K562 (cell line): ENCODE measurements at places on chromosomes 6 and 20.

GRCh38 chr6:75353644-75354043, 69.1 kb upstream of the TMEM30A start:
- no peak overlapping the region for H3K27ac ChIP-seq
- H3K4me3 ChIP-seq = no peak overlapping the region
- peaks cover 4% of the 10 kb centered on the region; the same call in 1 of the 3 replicates for H3K4me1 ChIP-seq
- H3K27me3 ChIP-seq = peaks cover 9% of the 10 kb centered on the region; the same call in 1 of the 2 replicates

- H3K36me3 ChIP-seq = no peaks in the 10 kb centered on the region
- H3K4me3 ChIP-seq = no peak overlapping the region
- H3K4me1 ChIP-seq = no peaks in the 10 kb centered on the region
- no peak for DNase-seq
- no peaks in the 10 kb centered on the region for H3K27me3 ChIP-seq
These were observed 127.0 kb downstream of the MCHR2 start for GRCh38 chr6:99867026-99867425.

DNA sequence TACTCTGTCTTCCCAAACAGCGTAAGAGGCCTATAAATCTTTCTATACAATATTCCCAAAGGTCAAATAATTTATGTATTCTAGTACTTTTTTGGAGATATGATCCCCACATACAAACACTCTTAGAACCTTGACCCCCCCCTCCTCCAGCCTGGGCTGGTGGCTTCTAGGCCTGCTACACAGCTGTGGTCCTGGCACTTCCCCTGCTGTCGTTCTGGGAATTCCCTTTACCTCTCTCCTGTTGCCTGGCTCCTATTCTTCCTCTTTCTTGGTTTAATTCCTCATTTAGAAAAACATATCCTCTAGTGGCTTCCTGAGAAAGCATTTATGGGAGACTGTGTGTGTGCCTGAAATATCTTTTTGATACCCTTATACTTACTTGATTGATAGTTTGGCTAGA, 4.1 kb upstream of the TXLNB start:
- H3K27ac ChIP-seq = no peak overlapping the region
- no peaks in the 10 kb centered on the region for H3K27me3 ChIP-seq
- DNase-seq = no peak
- no peaks in the 10 kb centered on the region for H3K4me1 ChIP-seq
- no peak overlapping the region for H3K4me3 ChIP-seq

DNA sequence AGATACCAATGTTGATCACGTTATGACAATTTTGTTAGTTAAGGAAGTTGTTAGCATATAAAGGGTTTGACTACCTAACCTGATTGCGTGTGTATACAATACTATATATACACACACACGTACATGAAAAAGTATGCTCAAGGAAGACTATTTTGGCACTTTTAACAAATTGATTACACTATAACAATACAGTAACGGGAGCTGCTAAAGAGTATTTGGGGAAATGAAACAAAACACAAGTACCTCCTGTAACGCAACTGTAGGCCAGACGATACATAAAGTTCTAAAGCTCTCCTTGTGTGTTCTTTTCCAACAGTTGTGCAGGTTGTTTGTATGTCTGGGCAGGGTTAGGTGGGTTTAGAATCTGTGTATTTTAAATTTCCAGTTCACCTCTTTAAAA, 98.7 kb downstream of the PLEKHG1 start:
- no peak overlapping the region for H3K4me3 ChIP-seq
- DNase-seq = no peak
- H3K27me3 ChIP-seq = peaks cover 22% of the 10 kb centered on the region
- H3K36me3 ChIP-seq = no peaks in the 10 kb centered on the region

DNA sequence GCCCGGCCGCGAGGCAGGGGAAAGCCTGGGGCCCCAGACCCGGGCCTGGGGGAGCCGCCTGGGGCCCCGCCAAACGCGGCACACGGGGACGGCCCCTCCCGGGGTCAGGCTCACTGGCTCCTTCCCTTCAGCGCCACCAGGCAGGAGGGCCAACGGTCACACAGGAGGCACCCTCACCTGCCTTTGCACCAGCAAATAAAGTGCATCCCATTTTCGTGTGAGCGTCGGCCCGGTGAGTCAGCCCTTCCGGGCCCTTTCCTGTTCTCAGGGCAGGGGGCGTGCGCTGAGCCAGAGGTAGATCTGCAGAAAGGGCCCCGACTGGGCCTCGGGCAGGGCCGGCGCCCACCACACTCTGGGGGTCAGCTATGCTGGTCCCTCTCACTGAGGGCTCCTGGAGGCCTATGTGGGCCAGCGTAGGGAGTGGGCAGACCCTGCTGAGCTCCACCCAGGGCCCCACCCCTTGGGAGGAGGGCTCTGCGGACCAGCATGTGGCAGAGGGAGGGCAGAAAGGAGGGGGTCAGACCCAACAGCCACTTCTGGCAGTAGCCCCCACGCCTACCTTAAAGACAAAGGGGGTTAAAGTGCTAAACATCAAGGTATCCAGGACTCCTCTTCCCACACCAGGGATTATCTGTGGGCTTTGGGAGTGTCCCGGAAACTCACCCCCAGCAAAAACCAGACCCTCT, 931 bp upstream of the UCKL1 start:
- peak overlapping the region; percentile 99 for H3K4me3 ChIP-seq
- H3K27ac ChIP-seq = peak overlapping the region; percentile 90
- peaks cover 16% of the 10 kb centered on the region; the same call in 2 of the 3 replicates for H3K4me1 ChIP-seq
- H3K27me3 ChIP-seq = no peaks in the 10 kb centered on the region

GRCh38 chr6:14226051-14226660, 108.6 kb downstream of the CD83 start:
- no peak overlapping the region for H3K27ac ChIP-seq
- H3K4me1 ChIP-seq = no peaks in the 10 kb centered on the region
- no peak overlapping the region for H3K4me3 ChIP-seq

- peak; percentile 14 for DNase-seq
- H3K4me3 ChIP-seq = no peak overlapping the region
- no peaks in the 10 kb centered on the region for H3K36me3 ChIP-seq
- no peaks in the 10 kb centered on the region for H3K27me3 ChIP-seq
These were observed 180.2 kb downstream of the PACRG start for GRCh38 chr6:162907876-162908481.

- no peaks in the 10 kb centered on the region for H3K4me1 ChIP-seq
- no peak for DNase-seq
- no peaks in the 10 kb centered on the region for H3K27me3 ChIP-seq
- H3K36me3 ChIP-seq = no peaks in the 10 kb centered on the region
These were observed 194.4 kb downstream of the FOXA2 start for GRCh38 chr20:22389836-22390542.

DNA sequence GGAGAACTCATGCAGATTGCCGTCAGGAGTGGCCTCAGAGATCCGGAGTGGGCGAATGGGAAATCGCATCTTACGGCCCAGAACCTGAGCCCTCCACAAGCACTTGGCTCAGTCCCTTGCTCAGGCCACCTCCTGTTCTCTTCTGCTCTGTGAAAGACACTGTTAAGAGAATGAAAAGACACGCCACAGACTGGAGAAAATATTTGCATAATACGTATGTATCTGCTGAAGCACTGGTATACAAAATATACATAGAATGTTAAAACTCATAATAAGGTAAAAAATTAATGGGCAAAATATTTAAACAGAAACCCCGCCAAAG, 838 bp upstream of the POM121L2 start:
- H3K4me1 ChIP-seq = peaks cover 9% of the 10 kb centered on the region; the same call in 1 of the 2 replicates
- DNase-seq = no peak
- H3K36me3 ChIP-seq = no peaks in the 10 kb centered on the region
- no peak overlapping the region for H3K27ac ChIP-seq
- no peak overlapping the region for H3K4me3 ChIP-seq
- no peaks in the 10 kb centered on the region for H3K27me3 ChIP-seq

DNA sequence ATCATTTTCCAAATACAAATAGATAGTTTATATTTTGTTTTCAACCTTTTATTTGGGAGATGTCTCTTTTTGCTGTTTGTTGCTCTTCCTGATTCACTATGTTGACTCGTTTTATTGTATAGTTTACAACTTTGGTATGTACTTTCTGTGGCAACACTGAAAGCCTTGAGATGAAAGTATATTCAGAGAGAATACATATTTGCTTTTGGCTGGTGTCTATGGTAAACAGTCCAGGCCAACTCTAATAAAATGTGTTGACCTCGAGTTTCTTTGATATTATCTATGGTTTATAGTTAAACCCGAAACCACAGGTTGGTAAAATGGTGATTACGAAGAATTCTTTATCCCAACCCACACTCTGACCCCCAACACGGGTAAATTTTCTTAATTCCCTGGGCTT, 919.6 kb upstream of the MAP3K7 start:
- H3K27me3 ChIP-seq = no peaks in the 10 kb centered on the region
- H3K4me3 ChIP-seq = no peak overlapping the region

DNA sequence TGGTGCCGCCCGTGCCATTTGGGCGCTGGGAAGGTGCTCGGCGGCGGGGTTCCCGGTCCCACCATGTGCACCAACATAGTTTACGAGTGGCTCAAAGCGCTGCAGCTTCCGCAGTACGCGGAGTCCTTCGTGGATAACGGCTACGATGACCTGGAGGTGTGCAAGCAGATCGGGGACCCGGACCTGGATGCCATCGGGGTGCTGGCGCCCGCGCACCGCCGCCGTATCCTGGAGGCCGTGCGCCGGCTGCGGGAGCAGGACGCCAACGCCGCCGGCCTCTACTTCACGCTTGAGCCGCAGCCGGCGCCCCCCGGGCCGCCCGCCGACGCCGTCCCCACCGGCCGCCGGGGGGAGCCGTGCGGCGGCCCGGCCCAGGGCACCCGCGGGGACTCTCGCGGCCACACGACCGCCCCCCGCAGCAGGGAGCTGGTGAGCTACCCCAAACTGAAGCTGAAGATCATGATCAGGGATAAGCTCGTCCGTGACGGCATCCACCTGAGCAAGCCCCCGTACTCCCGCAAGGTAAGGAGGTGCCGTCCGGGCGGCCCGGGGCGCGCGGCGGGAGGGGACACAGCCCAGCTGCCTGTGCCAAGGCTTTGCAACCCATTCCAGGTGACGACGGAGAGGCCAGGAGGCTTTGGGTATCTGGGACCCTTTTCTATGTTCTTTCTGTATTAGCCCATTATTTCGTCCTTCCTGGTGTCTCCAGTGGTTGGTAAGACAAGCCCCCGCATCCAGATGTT, 547 bp downstream of the SAMD5 start:
- H3K36me3 ChIP-seq = no peaks in the 10 kb centered on the region
- H3K27me3 ChIP-seq = peaks cover 50% of the 10 kb centered on the region
- H3K4me3 ChIP-seq = peak overlapping the region; percentile 34
- peaks cover 18% of the 10 kb centered on the region; the same call in 2 of the 3 replicates for H3K4me1 ChIP-seq
- no peak overlapping the region for H3K27ac ChIP-seq
- DNase-seq = peak; percentile 41

- no peak overlapping the region for H3K27ac ChIP-seq
- no peaks in the 10 kb centered on the region for H3K4me1 ChIP-seq
- no peak for DNase-seq
- H3K4me3 ChIP-seq = no peak overlapping the region
- no peaks in the 10 kb centered on the region for H3K27me3 ChIP-seq
These were observed 100.6 kb upstream of the HIVEP1 start for GRCh38 chr6:11911538-11911937.

GRCh38 chr6:44730771-44731391, 343.4 kb downstream of the CDC5L start:
- H3K4me3 ChIP-seq = no peak overlapping the region
- no peak for DNase-seq
- H3K36me3 ChIP-seq = no peaks in the 10 kb centered on the region
- no peak overlapping the region for H3K27ac ChIP-seq
- peaks cover 22% of the 10 kb centered on the region for H3K27me3 ChIP-seq
- peaks cover 5% of the 10 kb centered on the region for H3K4me1 ChIP-seq

DNA sequence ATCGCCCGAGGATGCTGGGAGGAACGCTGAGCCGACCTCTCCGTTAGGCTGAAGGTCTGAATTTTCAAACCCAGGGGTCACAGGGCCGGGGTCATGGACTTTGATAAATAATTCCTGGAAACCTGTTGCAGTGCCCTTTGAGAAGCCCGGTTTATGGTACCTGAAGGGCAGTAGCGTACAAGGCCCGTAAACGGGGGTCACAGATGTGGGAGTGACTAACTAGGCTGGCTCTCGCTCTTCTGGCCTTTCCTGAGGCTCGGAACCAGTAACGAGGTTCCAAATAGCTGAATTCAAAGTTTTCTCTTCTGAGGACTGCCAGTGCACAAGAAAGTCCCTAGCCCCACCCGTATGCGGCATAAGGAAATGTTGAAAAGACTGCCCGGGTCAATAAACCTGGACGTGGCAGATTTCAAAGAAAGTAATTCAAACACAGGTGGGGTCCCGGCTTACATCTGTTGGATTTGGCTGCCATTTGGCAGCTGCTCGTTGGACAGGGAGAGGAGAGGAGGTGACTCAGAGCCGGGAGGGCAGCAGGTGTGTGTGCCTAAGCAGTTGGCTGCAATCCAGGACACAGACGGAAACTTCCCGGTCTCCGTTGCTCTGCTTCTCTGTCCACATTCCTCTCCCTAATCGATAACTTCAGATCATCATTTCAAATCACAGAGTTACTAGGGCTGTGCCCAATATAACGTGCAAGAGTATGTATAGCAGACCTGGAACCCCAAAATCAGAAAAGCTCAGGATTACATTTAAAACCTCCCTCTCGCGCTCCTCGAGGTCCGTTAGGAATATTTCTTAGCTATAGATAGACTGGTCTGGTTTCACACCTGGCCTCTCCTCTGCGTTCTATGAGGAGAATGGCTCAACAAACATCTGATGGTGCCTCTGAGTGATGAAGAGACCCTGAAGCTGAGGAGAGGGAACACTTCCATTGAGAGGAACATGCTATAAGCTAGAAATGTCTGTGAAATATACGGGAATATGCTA, 765 bp upstream of the GMDS start:
- H3K27ac ChIP-seq = peak overlapping the region; percentile 85
- H3K4me3 ChIP-seq = peak overlapping the region; percentile 87
- H3K4me1 ChIP-seq = peaks cover 10% of the 10 kb centered on the region
- H3K27me3 ChIP-seq = no peaks in the 10 kb centered on the region
- DNase-seq = peak; percentile 68
- H3K36me3 ChIP-seq = no peaks in the 10 kb centered on the region; the same call in 2 of the 3 replicates
